Thyroid gland (tissue), 4 donors: ENCODE measurements at places on chromosomes 12 and 14. TPM values are rescaled to one million over a fixed set of nuclear protein-coding genes. Genes with fewer than 3 reads are reported as not detected.

Gene ADGRD1
- 24.6 TPM for total RNA-seq

Gene ACSM4
- not detected for total RNA-seq

Gene C14orf180
- total RNA-seq = 0.50 TPM

Gene KRT8
- total RNA-seq = 629 TPM

Gene CLEC14A
- total RNA-seq = 44.5 TPM

Gene ANG
- total RNA-seq = 6.9 TPM

Gene PMEL
- total RNA-seq = 5.8 TPM

Gene LRTM2
- not detected for total RNA-seq

GRCh38 chr14:84095681-84096080 lies 1434.3 kb upstream of the FLRT2 start:
- H3K36me3 ChIP-seq = no peaks in the 10 kb centered on the region
- H3K27me3 ChIP-seq = no peaks in the 10 kb centered on the region
- H3K4me3 ChIP-seq = no peak overlapping the region
- H3K4me1 ChIP-seq = no peaks in the 10 kb centered on the region
- H3K27ac ChIP-seq = no peak overlapping the region

- H3K4me3 ChIP-seq = no peak overlapping the region
- no peaks in the 10 kb centered on the region for H3K4me1 ChIP-seq
- H3K36me3 ChIP-seq = no peaks in the 10 kb centered on the region
Observed at GRCh38 chr14:102854091-102854703, 68.3 kb upstream of the AMN start.

DNA sequence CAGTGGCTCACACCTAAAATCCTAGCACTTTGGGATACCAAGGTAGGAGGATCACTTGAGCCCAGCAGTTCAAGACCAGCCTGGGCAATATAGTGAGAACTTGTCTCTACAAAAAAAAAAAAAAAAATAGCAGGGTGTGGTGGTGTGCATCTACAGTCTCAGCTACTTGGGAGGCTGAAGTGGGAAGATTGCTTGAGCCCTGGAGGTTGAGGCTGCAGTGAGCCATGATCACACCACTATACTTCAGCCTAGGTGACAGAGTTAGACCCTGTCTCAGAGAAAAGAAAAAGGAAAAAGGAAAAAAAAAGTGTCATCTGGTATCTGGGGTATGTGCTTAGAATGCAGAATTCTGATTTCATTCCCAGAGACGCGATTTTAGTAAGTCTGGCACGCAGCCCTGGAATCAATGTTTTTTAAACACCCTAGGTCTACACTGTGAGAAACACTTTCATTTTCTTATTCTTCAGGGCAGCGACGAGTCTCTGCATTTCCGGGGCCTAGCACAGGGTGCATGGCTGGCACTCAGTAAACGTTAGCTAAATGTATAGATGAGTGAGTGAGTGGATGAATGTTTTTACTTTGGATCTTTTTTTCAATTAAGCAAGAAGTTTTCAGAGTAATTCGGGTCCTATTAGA lies 243.8 kb upstream of the PWP1 start:
- H3K27me3 ChIP-seq = no peaks in the 10 kb centered on the region
- peak overlapping the region; percentile 67 for H3K27ac ChIP-seq
- peaks cover 16% of the 10 kb centered on the region for H3K4me1 ChIP-seq

DNA sequence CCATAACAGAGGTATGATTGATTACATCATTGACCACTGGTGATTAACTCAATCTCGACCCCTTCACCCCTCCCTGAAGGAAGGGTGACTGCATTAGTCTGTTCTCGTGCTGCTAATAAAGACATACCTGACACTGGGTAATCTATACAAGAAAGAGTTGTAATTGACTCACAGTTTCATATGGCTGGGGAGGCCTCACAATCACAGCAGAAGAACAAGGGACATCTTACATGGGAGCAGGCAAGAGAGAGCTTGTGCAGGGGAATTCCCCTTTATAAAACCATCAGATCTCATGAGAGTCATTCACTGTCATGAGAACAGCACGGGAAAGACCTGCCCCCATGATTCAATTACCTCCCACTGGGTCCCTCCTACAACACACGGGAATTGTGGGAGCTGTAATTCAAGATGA lies 55.9 kb upstream of the TMCC3 start:
- H3K36me3 ChIP-seq = no peaks in the 10 kb centered on the region
- H3K27ac ChIP-seq = no peak overlapping the region
- DNase-seq = no peak
- peaks cover 13% of the 10 kb centered on the region for H3K4me1 ChIP-seq
- no peaks in the 10 kb centered on the region for H3K27me3 ChIP-seq

DNA sequence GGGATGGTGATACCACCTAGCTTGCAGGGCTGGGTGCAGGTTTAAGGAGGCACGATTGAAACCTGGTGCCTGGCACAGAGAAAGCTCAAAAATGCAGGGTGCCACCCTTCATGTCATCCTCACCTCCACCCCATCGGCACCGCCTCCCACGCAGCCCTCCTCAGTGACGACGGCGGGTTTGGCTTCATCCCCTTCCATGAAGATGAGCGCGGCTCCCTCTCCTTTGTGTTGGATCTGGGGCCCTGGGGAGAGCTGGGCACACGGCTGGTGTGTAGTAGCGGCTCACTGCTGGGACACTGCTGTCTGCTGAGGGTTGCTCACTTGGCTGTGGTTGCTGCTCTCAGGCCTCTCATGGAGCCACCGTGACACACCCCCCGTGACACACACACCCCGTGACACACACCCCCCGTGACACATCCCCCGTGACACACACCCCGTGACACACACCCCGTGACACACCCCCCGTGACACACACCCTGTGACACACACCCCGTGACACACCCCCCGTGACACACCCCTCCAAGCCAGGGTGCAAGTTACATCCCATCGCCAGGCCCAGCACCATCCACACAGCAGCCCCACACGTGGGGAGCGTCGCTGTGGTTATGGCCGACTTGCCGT lies 42.9 kb upstream of the FZD10 start:
- DNase-seq = no peak
- no peaks in the 10 kb centered on the region for H3K4me1 ChIP-seq
- H3K36me3 ChIP-seq = no peaks in the 10 kb centered on the region
- no peaks in the 10 kb centered on the region for H3K27me3 ChIP-seq

- H3K36me3 ChIP-seq = no peaks in the 10 kb centered on the region
- no peaks in the 10 kb centered on the region for H3K27me3 ChIP-seq
- H3K4me3 ChIP-seq = no peak overlapping the region
- no peaks in the 10 kb centered on the region for H3K4me1 ChIP-seq
- H3K27ac ChIP-seq = no peak overlapping the region
Observed at GRCh38 chr12:3236345-3237187, 159.4 kb downstream of the TSPAN9 start.

DNA sequence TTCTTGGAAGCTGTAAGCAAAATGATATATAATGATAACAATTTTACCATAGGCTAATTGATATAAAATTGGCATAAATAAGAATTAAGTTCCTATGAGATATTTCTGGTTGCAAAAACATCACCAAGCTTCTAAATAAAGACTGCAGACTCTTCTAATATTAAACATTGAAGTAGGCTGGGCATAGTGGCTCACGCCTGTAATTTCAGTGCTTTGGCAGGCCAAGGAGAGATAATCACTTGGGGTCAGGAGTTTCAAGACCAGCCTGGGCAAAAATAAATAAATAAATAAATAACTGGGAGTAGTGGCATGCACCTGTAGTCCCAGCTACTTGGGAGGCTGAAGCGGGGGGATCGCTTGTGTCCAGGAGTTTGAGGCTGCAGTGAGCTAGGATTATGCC lies 71.8 kb downstream of the NPAS3 start:
- H3K36me3 ChIP-seq = no peaks in the 10 kb centered on the region
- H3K27me3 ChIP-seq = no peaks in the 10 kb centered on the region
- H3K27ac ChIP-seq = no peak overlapping the region
- no peak overlapping the region for H3K4me3 ChIP-seq
- no peak for DNase-seq
- no peaks in the 10 kb centered on the region for H3K4me1 ChIP-seq

- H3K27me3 ChIP-seq = no peaks in the 10 kb centered on the region
- no peak overlapping the region for H3K4me3 ChIP-seq
- H3K4me1 ChIP-seq = no peaks in the 10 kb centered on the region
- H3K27ac ChIP-seq = no peak overlapping the region
Observed at GRCh38 chr14:89870316-89870715, 84.2 kb downstream of the EFCAB11 start.

- H3K4me3 ChIP-seq = no peak overlapping the region
- H3K27ac ChIP-seq = no peak overlapping the region
- peak; percentile 59 for DNase-seq
- H3K4me1 ChIP-seq = no peaks in the 10 kb centered on the region
Observed at GRCh38 chr14:40417777-40418401, 985.7 kb upstream of the FBXO33 start.

- no peak overlapping the region for H3K4me3 ChIP-seq
- no peaks in the 10 kb centered on the region for H3K4me1 ChIP-seq
- H3K27me3 ChIP-seq = no peaks in the 10 kb centered on the region
- no peak overlapping the region for H3K27ac ChIP-seq
Observed at GRCh38 chr12:126742241-126742641, 1524.7 kb upstream of the TMEM132C start.

DNA sequence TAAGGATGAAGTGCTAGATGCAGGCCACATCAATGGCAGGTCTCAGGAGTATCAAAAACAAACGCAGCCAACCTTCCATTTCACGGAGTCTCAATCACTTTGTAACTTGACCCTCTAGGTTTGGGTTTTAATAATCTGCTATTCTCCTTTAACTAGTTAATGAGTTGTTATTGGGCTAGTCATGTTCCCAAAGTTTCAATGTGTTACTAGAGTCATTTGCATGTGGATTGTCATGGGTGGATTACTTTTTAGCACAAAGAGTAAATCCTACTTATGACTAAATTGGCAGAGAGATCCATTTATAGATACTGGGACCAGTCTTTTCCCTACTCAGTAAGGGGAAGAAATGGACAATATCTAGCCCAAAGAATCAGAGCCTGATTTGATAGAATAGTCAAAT lies 151.0 kb downstream of the BCAT1 start:
- H3K4me3 ChIP-seq = no peak overlapping the region
- H3K4me1 ChIP-seq = no peaks in the 10 kb centered on the region
- no peak for DNase-seq
- no peak overlapping the region for H3K27ac ChIP-seq
- no peaks in the 10 kb centered on the region for H3K27me3 ChIP-seq

DNA sequence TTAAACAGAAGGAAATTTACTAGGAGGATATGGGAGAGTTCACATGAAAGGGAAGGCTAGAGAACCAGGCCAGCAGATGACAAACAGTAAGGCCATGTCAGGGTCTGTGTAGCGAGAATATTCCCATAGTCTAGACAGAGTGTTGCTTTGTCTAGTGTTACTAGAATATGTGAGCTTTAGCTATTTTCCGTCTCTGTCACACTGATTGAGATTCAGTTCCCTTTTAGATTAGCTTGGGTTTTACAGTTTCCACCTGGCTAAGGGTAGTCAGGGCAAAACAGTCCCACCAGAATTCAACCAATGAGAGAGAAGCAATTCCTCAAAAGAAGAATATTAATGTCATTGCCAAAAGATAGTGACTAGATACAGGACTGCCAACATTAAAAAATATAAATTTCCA lies 82.8 kb upstream of the MDM1 start:
- H3K4me1 ChIP-seq = peaks cover 2% of the 10 kb centered on the region
- no peak for DNase-seq
- no peaks in the 10 kb centered on the region for H3K27me3 ChIP-seq
- H3K27ac ChIP-seq = no peak overlapping the region
- H3K36me3 ChIP-seq = no peaks in the 10 kb centered on the region
